ENCODE measurements at places on chromosomes 1 and 21. TPM values are rescaled to one million over a fixed set of nuclear protein-coding genes. Genes with fewer than 3 reads are reported as not detected.

GRCh38 chr1:47181955-47182675 lies 7.7 kb downstream of the PDZK1IP1 start:
- DNase-seq, result no peak

GRCh38 chr1:79790950-79791349 lies 784.4 kb upstream of the ADGRL4 start:
- no peak for DNase-seq

DNA sequence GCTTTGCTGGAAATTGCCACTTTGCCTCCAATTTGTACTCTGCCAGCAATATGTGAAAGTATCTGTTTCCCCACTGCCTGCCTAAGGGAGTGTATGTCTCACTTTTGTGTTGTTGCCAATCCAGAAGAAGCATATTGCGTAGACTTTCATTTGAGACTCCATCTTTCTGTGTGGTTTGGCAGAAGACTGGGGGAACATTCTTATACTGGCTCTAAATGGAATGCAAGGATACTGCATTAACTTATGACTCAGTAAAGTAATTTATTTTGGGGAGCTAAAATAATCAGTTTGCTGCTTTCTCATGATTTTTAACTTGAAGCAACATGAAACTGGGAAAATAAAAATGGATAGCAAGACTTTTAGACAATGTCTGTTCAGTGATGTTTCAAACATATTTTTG lies 107.7 kb upstream of the TMPRSS2 start:
- DNase-seq, result no peak

- no peak for DNase-seq
Measured at GRCh38 chr1:193763266-193763665, 576.9 kb upstream of the B3GALT2 start.

- no peak for DNase-seq
Measured at GRCh38 chr1:23403038-23403336, 21.6 kb downstream of the TCEA3 start.

GRCh38 chr1:65198096-65198495 lies 50.1 kb downstream of the AK4 start:
- no peak for DNase-seq

GRCh38 chr1:55781944-55782482 lies 566.8 kb upstream of the USP24 start:
- DNase-seq, result no peak

DNA sequence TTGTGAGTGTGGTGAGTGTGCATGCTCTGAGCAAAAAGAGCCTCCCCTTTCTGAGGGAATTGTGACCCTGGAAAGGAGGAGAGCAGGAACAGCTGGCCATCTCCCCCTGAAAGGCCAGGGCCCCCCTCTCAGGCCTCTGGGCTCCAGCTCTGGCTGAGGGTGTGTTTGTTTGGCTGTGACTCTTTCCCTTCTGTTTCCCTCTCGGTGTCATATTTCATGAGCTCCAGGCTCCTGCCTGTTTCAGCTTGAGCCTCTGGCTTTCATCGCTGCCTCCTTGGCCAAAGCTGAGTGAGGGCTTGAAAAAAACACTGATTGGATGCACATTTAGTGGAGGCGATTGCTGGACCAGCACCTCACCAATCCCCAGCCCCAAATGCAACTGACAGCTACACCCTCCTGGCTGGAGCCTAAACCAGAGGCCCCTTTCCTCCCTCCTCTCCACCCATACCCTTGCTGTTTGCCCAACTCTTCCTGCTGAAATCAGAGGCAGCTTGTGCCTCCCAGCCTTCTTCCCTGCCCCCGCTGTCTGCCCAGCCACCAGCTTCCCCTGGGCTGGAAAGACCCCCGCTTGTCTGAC lies 64.1 kb downstream of the DDR2 start:
- no peak for DNase-seq

DNA sequence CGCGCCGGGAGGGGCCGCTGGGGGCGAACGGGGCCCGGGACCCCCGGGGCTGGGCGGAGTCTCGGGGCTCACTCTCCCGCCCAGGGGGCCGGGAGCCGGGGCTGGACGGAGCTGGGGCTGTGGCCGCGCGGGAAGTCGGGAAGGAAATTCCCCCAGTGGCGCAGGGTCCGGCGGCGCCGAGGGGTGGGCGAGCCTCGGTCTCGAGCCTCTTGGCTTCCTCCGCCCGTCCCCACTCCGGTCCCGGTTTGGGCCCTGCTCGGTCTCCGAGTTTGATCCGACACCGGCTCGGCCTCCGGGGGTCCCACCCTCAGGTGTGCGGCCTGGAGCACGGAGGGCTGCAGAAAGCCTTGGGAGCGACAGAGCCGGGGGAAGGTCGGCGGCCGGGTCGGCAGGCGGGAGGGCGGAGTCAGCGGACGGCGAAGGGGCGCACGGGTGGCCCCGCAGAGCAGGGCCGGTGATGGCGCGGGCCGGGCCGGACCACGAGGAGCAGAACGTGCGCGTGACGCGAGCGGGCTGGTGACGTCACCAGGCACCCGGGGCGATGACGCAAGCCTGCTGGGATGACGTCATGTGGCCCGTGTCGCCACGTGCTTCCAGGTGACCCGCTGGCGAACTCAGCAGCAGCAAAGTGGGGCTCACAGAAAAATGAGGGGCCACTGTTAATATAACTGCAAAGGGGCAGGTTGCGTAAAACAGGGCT lies 610 bp upstream of the HES4 start:
- no peak for DNase-seq

- DNase-seq, result no peak
Measured at GRCh38 chr1:182041615-182042014, 19.9 kb downstream of the ZNF648 start.

GRCh38 chr1:16721871-16722641 lies 18.3 kb upstream of the RNU1-4 start:
- DNase-seq, result no peak

DNA sequence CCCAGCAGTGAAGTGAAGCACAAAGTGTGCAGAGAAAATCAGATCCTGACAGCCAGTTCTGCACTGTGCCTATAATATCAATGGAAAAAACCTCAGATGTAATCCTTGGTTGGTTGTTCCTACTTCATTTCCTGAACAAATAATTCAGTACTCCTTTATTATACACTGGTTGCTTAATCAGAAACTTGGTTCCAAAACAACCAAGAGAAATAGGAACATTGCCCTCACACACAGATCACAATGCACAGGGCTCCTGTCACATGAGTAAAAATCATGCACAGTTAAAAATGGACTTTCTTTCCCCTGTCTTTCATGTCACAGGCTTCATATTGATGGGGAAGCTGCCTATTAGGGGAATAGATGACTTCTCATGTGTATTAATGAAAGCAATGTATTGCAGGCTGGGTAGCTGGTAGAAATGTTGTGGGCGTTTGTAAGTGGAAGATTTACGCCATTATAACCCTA lies 9.7 kb downstream of the DNASE2B start:
- no peak for DNase-seq

GRCh38 chr1:111110197-111110899 lies 29.5 kb downstream of the DRAM2 start:
- DNase-seq, result no peak

- DNase-seq, result no peak
Measured at GRCh38 chr21:38268864-38269575, 12.2 kb downstream of the KCNJ15 start.

GRCh38 chr1:167456524-167456923 lies 61.8 kb downstream of the CD247 start:
- DNase-seq, result no peak

DNA sequence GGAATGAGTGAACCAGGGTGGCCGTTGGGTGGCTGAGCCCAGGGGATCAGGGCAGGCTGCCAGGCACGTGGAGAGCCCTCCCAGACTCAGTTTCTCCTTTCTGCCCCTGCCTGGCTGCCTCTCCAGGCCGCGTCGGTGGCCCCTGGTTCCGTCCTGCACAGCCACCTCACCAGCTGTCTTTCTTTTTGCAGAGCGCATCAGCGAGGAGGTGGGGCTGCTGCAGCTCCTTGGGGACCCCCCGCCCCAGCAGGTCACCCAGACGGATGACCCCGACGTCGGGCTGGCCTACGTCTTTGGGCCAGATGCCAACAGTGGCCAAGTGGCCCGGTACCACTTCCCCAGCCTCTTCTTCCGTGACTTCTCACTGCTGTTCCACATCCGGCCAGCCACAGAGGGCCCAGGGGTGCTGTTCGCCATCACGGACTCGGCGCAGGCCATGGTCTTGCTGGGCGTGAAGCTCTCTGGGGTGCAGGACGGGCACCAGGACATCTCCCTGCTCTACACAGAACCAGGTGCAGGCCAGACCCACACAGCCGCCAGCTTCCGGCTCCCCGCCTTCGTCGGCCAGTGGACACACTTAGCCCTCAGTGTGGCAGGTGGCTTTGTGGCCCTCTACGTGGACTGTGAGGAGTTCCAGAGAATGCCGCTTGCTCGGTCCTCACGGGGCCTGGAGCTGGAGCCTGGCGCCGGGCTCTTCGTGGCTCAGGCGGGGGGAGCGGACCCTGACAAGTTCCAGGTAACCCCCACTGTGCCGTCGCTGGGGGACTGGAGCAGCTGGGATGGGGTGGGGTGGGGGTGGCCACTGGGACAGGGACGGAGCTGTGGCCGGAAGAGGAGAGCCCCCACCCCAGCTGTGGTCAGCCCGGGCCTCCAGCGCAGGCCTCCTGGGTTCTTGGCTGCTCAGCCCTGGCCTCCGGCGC lies 63.3 kb downstream of the COL18A1 start:
- DNase-seq, result no peak

DNA sequence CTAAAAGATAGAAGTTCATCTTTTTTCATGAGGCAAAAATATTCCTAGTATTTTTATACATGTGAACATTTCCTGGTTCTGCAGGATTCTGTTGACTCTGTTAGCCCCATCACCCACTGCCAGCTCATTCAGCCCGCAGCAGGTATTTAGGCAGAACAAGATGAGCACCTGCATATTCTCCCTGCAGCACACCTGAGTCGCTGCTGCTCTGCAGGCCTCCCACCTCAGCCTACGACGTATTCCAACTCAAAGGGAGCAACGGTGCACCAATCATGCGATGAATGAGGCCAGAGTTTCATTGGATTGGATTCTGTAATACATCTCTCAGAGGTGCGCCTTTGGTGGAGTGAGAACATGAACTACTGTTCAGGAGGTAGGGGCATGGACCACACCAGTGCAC lies 87.6 kb downstream of the CNIH3 start:
- no peak for DNase-seq

DNA sequence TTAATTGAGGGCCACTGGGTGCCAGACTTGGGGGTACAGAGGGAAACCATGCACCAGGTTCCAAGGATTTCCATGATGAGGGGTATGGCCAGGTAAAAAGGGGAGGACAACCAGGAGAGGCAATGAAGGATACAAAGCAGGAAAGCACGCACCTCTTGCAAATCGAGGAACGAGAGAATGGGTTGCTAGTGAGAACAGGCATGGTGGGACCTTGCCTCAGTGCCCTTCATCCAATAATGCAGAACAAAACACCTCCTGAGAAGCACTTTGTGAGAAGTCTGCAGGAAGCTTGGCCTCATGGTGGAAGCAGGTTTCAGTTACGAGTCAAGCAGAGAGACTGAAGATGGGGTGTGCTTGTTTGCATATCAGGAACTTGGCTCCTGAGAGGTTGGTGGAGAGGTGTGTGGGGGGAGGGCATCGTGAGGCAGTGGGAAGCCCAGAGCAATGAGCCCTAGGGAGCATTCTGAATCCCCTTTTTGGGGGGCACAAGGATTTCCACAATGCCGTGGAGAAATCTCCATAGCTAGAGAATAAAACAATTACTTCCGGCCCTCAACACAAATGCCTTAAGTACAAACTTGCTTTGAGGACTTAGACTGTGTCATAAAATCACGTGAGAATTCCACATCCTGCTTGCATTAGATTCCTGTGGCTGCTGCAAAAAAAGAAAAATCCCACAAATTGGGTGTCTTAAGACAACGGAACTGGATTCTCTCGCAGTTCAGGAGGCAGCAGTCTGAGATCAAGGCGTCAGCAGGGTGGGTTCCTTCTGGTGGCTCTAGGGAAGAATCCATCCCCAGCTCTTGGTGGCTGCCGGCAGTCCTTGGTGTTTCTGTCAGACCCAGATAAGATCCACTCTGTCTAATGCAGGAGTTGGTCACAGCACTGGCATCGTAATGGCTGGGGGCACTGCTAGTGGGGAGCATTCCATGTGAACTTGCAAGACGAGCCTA lies 54.9 kb upstream of the BACE2 start:
- DNase-seq, result no peak

DNA sequence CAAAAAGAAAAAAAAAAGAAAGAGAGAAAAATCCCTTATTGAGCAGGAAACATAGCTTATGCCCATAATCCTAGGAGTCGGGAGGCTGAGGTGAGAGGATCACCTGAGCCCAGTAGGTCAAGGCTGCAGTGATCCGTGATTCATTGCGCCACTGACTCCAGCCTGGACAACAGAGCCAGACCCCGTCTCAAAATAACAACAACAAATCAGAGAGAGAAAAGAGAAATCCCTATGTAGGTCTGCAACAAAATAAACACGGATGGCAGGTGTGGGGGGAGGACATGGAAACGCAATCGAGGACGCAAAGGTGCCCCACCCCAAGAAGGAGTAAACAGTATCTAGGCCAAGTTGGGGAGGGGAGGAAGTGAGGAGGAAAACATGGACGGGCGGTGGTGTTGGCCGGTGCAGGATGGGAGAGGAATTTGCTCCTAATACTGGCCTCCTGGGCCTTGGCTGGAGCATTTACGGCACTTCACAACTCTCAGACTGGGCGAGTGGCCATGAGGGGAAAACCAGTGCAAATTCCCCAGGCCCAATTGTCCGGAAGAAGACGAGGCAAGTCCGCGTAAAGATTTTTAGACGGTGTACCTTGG lies 609 bp upstream of the CHTOP start:
- no peak for DNase-seq

GRCh38 chr1:109247401-109248365 lies 1.7 kb upstream of the CELSR2 start:
- no peak for DNase-seq

- no peak for DNase-seq
Measured at GRCh38 chr1:156162430-156163037, 9.1 kb downstream of the SEMA4A start.

DNA sequence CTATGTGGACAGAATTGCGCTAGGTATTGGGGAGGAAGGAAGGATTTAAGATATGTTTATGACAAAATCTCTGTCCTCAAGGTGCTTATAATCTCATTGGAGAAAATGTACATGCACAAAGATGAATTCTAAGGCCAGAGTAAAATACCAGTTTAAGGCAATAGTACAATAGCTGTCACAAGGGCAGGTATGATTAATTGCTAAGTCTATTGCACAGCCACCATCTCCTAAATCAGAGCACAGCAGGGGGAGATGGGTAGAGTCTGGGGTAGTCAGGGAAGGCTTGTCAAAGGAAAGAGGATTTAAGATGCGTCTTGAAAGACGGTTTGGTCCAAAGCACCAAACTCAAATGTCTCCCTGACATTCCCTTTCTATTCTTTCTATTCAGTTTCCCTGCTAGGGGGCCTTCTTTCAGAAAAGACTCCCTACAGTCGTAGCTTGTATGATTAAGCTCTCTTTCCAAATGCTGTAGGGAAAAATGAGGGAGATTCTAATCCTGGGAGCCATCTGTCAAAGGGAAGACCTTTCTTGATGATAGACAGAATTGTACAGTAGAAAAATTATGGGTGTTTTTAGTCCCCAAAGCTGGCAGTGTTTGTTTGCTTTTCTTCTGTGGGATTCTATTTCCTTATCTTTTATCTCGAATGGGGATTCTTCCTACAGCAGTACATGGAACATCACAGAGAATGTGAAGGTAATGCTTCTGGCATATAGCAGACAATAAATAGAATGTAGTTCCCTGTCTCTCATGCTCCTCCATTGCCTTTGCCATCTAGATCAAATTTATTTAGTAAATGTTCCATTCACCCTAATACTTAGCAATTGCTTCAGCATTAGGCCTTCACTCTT lies 107.6 kb upstream of the NFIA start:
- DNase-seq, result no peak

- DNase-seq, result no peak
Measured at GRCh38 chr21:28135646-28136045, 857.0 kb downstream of the LTN1 start.

- DNase-seq, result no peak
Measured at GRCh38 chr1:14725238-14725637, 126.8 kb downstream of the KAZN start.

Gene TDRD5
- total RNA-seq, result not detected

Gene SAMD13
- total RNA-seq, result 0.44 TPM

Gene LINGO4
- not detected for total RNA-seq

Gene SPATA46
- total RNA-seq, result not detected
